Renal pelvis (tissue), 12 donors: ENCODE measurements at places on chromosomes 13 and 19.

- peak; percentile 49 for DNase-seq
Observed at GRCh38 chr13:111344471-111345191, 24.2 kb downstream of the TEX29 start.

DNA sequence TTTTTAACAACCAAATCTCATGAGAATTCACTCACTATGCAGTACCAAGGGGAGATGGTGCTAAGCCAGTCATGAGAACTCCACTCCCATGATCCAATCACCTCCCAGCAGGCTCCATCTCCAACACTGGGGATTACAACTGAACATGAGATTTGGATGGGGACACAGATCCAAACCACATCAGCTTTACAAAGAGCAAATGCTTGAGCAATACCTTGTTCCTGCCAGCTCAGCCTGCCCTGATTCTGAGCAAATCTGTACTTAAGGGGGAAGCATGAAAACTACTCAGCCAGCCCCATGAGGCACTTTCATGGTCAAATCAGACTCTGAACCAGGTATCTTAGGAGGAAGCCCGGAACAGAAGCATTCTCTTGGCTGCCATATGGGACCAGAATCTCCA is 259.9 kb downstream of the TBC1D4 start:
- no peak for DNase-seq

GRCh38 chr19:41377977-41378709 is 1.8 kb downstream of the TMEM91 start:
- no peak for DNase-seq

DNA sequence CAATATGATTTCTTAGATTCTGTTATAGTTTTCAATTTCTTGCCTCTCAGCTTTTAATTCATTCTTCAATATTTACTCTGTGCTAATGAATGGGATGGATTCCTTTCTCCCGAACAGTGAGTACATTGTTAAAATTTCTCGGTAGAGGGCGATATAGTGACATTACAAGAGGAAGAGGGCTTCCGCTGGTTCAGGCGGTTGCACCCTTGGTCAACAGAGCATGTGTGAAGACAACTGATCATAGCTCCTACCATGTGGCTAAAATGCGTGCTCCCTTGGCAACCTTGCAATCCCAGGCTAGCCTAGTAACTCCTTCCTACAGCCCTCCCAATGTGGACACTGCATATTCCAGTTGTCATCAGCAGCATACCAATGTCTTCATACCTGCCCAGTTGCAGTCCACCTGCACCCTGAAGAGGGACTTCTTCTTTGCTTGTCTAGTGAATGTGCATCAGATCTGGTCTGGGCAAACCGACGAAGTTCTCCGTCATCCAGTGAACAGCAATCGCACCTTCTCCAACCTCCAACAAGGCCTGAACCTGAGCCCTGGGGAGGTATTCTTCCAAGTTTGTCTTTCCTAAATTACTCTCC is 653.0 kb upstream of the GPC6 start:
- DNase-seq = peak; percentile 19

DNA sequence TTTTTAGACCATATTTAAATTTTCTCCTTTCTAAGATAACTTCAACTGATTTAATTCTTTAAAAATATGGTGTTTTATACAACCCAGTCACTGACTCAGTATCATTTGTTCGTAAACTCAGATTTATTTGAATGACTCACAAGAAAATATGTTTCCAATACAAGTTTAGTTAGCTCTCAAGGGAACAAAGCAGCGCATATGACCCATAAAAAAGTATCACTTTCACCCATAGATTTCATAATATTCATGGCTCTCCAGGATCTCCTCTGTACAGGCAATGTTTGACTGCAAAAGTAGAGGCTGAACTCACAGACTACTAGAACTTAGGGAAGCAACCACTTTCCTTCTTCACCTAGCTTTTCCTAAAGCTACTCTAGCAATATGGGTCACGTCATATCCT is 405.6 kb upstream of the PCDH9 start:
- DNase-seq = no peak

- DNase-seq = peak; percentile 61
Observed at GRCh38 chr13:79679334-79679733, 198.4 kb downstream of the NDFIP2 start.

- no peak for DNase-seq
Observed at GRCh38 chr13:88887045-88887662, 1216.0 kb downstream of the SLITRK5 start.

- DNase-seq = no peak
Observed at GRCh38 chr19:40210889-40211288, 7.3 kb downstream of the TTC9B start.
